Activated CD4-positive, alpha-beta T cell treated with anti-CD3 and anti-CD28 coated beads for 48 hours (primary cell): ENCODE measurements at places on chromosomes 5 and 9.

GRCh38 chr9:73753171-73753570 is 601.5 kb downstream of the ANXA1 start:
- DNase-seq, result no peak

DNA sequence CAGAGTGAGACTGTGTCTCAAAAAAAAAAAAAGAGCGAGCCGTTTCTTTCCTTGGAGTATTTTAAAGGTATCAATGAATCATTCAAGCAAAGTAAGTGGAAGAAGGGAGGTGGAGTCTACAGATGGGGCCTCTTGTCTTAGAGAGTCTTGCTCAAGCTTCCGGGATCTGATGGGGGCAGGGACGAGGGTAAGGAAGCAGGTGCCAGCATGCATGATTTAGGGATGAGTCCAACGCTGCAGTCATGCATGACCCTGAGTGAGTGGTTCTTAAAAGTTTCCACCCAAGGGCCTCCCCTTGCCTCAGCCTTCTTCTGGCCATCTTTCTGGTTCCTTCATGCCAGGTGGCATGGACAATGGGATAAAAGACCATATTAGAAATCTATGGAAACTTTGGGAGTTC is 79.6 kb downstream of the MYO10 start:
- DNase-seq, result no peak

GRCh38 chr5:137833463-137833862 is 34.2 kb upstream of the MYOT start:
- DNase-seq, result no peak

DNA sequence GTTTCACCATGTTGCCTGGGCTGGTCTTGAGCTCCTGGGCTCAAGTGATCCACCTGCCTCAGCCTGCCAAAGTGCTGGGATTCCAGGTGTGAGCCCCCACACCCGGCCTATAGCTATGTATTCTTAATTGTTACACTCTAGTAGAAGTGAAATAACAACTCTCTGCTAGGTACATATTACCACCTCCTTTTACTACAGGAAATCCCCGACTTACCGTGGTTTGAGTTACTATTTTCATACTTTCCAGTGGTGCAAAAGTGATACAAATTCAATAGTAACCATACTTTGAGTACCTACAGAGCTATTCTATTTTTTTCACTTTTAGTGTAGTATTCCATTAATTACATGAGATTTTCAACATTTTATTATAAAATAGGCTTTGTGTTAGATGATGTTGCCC is 719 bp downstream of the ARL14EPL start:
- DNase-seq, result no peak

- no peak for DNase-seq
Measured at GRCh38 chr5:170611449-170612090, 107.8 kb downstream of the KCNIP1 start.

GRCh38 chr5:31192442-31192841 is 1.0 kb upstream of the CDH6 start:
- no peak for DNase-seq

DNA sequence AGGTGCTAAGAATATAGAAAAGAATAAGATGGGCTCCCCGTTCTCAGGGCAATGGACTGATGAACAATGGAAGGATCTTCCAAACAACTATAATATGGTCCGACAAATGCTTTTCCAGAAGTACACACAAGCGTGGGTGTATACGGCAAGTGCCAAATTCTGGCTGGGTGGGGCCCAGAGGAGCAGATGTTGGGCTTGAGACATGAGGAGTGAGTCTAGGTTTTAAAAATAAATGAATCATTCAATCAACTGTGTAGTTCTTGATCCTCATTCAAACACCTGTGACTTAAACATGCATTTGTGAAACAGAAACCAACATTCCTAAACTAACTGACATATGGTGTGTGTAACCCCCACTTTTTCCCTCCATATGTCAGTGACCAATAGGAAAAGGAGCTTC is 47.9 kb downstream of the MFAP3 start:
- no peak for DNase-seq

DNA sequence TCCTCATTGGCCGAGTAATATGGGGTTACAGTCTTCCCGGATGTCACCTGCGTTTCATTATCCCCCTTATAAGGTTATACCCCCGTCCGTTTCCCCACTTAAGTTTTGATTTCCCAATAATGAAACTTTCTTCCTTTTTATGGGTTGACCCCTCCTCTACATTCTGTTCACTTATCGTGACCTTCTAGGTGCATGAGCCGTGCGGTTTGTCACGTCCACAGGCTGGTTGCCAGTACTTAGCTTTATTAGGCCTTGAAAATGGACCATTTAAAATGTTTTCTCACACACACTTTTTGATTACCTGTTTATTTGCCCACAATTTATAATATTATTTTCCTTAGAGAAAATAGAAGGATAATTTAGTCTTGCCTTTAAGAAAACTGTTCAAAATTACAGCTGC is 111.5 kb downstream of the FAM174A start:
- DNase-seq, result no peak

GRCh38 chr5:135810188-135810943 is 24.1 kb upstream of the SLC25A48 start:
- DNase-seq, result no peak

GRCh38 chr9:110217656-110218099 is 9.7 kb upstream of the C9orf152 start:
- DNase-seq, result no peak

GRCh38 chr9:121284733-121285451 is 16.9 kb downstream of the GSN start:
- no peak for DNase-seq

GRCh38 chr9:135500071-135500524 is 384 bp upstream of the MRPS2 start:
- no peak for DNase-seq

GRCh38 chr5:110105692-110106091 is 416.0 kb downstream of the MAN2A1 start:
- no peak for DNase-seq
